ENCODE measurements at places on chromosomes 3 and 15.
A peak's percentile ranks its signal among the peaks of the same experiment; 100 is the strongest.

- no peak for DNase-seq
Measured at GRCh38 chr15:89631902-89632264, 23.4 kb downstream of the KIF7 start.

DNA sequence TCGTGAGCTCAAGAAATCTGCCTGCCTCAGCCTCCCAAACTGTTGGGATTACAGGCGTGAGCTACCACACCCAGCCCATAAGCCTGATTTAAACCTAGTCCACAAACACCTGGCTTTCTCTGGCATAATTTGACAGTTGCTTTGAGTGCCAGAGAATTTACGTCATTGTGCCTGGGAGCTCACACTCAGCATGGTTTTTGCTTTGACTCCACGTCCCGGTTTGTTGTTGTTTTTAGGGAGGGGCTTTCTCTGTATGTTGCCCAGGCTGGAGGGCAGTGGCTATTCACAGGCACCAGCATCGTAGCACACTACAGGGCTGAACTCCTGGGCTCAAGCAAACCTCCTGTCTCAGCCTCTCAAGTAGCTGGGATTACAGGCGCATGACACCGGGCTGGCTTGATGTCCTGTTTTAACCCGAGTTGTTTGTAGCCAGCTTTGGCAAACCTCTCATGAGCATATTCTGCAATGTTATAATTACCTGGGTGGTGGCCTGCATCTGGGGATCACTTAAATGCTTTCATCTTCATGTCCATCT lies 32.7 kb downstream of the CEMIP start:
- DNase-seq, result no peak

GRCh38 chr3:152258448-152259393 lies 10.0 kb upstream of the MBNL1 start:
- peak; percentile 47 for DNase-seq

- no peak for DNase-seq
Measured at GRCh38 chr3:194787072-194787471, 101.4 kb downstream of the FAM43A start.

DNA sequence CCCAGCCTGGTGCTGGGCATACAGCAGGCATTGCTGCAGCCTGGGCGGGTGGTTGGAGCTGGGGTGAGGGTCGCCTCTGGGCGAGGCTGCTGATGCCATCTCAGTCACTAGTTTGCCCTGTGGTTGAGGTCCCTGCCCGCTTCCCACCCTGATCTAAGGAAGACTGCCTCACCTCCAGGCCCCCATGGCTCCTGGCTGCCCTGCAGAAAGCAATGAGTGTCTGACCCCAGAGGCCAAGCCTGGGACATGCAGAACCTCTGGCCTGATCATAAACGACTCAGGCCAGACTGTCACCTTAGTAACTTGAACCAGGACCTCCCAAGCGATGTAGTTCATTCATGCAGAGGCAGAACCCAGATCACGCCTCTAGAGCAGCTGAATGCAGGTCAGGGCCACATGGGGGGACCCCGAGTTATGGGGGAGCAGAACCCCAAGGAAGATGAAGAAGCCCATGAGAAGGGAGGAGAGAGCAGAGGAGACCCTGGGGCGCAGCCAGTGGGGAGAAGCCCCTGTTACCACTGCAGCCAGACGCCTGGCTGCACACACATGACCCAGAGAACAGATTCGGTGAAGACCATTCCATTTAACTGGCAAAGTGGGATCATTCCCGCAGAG lies 213.9 kb downstream of the TBC1D2B start:
- DNase-seq, result no peak

GRCh38 chr3:80239301-80239700 lies 471.5 kb upstream of the ROBO1 start:
- DNase-seq, result no peak

DNA sequence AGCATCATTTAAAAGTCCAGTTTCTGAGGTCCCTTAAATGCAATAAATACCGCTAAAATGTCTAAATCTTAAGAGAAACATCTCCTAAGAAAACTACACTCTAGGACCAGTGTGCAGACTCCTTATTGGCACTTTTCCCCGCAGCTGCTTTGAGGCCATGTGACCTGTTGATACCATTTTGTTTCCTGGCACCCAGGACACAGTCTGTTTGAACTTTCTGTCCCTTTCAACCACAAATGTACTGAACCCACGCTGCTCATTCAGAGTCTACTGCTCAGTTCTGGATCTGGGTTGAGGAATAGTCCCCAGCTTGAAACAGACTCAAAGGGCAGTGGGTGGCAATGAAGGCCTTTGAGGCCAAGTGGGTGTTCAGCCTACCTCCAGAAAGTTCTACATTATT lies 17.1 kb downstream of the LDHAL6B start:
- DNase-seq, result no peak

- no peak for DNase-seq
Measured at GRCh38 chr15:44029003-44029402, 166.1 kb downstream of the FRMD5 start.

DNA sequence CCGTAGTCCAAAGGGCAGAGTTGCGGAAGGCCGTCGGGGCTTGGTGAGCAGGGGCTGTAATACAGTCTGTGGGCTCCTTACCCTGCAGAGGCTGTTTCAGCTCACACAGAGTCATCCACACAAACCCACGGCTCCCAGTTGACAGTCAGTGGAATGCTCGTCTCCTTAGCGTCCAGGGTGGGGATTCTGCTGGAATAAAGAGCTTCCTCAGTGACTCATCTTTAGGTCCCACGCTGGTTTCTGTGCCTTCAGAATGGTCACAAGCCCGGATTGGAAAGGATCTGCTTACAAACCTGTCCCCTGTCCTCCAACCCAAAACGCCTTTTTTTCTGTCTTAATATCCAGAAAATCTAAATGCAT lies 201.3 kb upstream of the TPM1 start:
- no peak for DNase-seq

GRCh38 chr3:36381311-36381956 lies 1.1 kb downstream of the STAC start:
- DNase-seq, result no peak

DNA sequence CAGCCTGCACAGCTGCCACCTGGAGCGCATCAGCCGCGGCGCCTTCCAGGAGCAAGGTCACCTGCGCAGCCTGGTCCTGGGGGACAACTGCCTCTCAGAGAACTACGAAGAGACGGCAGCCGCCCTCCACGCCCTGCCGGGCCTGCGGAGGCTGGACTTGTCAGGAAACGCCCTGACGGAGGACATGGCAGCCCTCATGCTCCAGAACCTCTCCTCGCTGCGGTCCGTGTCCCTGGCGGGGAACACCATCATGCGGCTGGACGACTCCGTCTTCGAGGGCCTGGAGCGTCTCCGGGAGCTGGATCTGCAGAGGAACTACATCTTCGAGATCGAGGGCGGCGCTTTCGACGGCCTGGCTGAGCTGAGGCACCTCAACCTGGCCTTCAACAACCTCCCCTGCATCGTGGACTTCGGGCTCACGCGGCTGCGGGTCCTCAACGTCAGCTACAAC lies 20.4 kb downstream of the NRROS start:
- DNase-seq, result no peak

GRCh38 chr3:42300778-42301177 lies 34.8 kb upstream of the CCK start:
- DNase-seq, result no peak

DNA sequence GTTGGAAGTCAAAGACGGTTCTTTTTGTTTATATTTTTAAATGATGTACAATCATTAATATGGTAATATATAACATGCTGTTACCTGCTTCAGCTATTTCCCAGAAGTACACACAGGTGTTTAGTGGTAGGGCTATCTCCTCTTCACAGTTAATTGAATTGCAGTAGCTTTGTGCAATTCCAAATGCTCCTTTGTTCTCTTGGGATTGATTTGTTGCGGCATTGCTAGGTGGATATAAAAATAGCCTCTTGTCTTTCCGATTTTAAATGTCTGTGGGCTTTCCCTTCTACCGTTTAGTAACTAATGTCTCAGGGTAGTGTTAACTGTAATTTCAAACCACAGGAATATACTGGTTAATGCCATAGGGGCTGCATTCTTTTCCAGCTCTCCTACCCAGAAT lies 307.6 kb upstream of the SLITRK3 start:
- DNase-seq, result no peak

GRCh38 chr3:39114456-39114855 lies 7.0 kb downstream of the TTC21A start:
- DNase-seq, result no peak

DNA sequence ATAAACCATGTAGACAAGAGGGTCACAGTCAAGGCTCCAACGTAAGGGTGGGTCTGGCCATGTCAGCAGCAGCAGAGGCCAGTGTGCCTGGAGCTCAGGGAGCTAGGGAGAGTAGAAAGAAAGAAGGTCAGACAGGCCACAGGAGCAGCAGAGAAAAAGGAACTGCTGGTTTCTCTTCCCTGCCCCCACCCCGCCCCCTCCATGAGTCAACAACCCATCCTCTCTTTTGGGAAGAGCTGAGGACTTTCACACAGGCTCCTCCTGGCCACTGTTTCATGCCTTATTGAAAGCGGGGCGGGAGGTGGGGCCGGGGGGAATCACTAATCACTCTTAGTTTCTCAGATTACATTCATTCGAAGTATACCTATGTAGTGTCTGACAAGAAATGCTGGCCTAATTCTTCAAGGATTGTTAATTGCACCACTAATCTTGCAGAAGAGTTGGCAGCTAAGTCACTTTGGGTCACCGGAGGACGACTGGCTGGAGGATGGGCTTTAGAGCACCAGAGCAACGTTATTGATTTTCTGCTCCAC lies 9.1 kb upstream of the SCG3 start:
- DNase-seq, result no peak

- no peak for DNase-seq
Measured at GRCh38 chr3:30538791-30539190, 67.6 kb upstream of the TGFBR2 start.

GRCh38 chr3:155886915-155887314 lies 16.5 kb downstream of the GMPS start:
- DNase-seq, result no peak

DNA sequence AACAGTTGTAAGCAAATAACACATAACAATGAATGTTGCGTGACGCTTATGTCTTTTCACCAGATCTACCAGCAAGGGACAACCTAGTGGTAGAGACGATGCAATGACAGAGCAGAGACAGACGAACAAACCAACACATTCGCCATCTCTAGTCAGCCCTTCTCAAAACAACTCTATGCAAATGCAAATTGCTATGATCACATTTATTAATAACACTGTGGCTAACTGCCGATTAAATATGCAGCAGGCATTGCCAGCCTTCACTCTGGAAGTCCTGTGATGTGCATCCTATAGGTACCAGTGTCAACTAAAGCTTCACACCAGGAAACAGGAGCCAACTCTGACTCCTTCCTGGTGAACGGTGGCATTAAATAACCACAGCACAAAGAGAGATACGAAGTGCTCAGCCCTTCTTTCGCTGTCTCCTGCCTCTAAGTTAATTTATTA lies 94.2 kb downstream of the FOXP1 start:
- DNase-seq, result no peak

- DNase-seq, result no peak
Measured at GRCh38 chr3:100796556-100796955, 87.3 kb downstream of the TFG start.

DNA sequence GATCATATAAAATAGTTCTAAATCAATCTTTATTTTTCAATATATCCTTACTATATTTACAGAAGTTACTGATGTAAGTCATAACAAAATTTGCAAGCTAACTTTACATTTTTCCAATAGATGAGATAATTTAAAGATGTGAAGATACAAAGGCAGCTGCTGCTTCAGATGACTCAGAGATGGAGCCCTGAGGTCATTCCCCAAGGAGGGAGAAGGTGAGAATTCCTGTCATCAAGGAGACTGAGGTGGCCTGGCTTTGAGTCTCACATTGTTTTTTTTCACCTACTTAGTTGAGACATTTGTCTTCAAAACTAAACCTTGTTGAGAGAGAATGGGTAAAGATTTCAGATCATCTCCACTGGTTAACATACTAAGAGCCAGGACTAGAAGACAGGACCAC lies 3.9 kb upstream of the SAMD7 start:
- DNase-seq, result no peak

DNA sequence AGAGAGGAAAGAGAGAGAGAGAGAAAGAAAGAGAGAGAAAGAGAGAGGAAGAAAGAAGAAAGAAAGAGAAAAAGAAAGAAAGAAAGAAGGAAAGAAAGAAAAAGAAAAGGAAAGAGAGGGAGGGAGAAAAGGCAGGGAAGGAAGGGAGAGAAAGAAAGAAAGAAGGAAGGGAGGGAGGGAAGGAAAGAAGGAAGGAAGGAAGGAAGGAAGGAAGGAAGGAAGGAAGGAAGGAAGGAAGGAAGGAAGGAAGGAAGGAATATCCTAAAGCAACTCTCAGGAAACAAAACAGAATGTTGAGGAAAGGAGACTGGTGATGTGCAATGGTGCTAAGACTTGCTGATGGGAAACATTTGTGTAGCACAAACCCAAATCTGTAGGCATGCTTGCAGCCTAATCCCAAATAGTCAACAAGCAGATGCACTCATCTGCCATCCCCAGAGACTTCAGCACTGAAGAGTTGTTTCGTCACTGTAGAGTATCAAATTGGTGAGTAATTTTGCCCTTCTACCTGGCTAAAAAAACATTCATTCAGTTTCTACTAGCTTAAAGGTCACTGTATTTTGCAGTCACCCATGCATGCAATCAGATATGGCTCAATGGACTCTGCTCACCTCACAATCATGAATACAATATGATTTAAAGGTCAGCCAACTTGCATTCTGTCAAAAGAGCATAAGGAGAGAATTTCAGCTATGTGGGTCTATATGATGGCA lies 480.3 kb downstream of the FGF12 start:
- no peak for DNase-seq

- no peak for DNase-seq
Measured at GRCh38 chr3:53382106-53382505, 34.8 kb upstream of the DCP1A start.

GRCh38 chr3:129224984-129225393 lies 24.4 kb upstream of the COPG1 start:
- peak; percentile 66 for DNase-seq

- no peak for DNase-seq
Measured at GRCh38 chr15:73708691-73709090, 24.5 kb downstream of the CD276 start.

GRCh38 chr3:197807969-197808587 lies 17.0 kb downstream of the LRCH3 start:
- no peak for DNase-seq

GRCh38 chr3:73212683-73213082 lies 151.2 kb downstream of the EBLN2 start:
- no peak for DNase-seq

- peak; percentile 57 for DNase-seq
Measured at GRCh38 chr3:29642393-29643033, 361.6 kb downstream of the RBMS3 start.

DNA sequence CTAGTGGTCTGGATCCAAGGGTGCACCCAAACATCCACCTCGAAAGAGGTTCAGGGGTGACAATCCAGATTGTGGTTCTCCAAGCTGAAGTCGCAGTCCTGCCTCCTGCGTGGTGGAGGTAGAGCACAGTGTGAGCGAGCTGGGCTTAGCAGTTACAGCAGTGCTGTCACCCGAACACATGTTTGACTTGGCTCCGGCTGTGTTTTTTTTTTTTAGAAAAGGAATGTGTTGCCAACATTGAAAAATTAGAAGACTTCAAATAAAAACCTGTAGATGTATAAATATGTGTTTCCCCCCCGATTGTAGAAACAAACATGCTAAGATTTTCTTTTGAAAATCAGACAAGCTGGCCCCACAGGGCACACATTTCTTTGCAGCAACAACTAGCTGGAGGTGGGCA lies 530.8 kb downstream of the SHQ1 start:
- no peak for DNase-seq

- DNase-seq, result peak; percentile 44
Measured at GRCh38 chr3:9914559-9915253, 2.2 kb upstream of the IL17RC start.

GRCh38 chr3:143464850-143465249 lies 345.3 kb downstream of the CHST2 start:
- DNase-seq, result no peak

GRCh38 chr3:197149-197827 lies 725 bp downstream of the CHL1 start:
- DNase-seq, result peak; percentile 75

All from ovary (tissue), 10 donors.